ENCODE measurements at places on chromosomes 1 and 21. TPM values are rescaled to one million over a fixed set of nuclear protein-coding genes. Genes with fewer than 3 reads are reported as not detected.
A peak's percentile ranks its signal among the peaks of the same experiment; 100 is the strongest.

The MYCL gene
- polyA plus RNA-seq, result not detected

The CRYAA gene
- not detected for polyA plus RNA-seq

The LCE3E gene
- not detected for polyA plus RNA-seq

The OPRD1 gene
- 0.02 TPM for polyA plus RNA-seq

The SF3B4 gene
- polyA plus RNA-seq, result 81.8 TPM

- no peaks in the 10 kb centered on the region for H3K4me1 ChIP-seq
- H3K36me3 ChIP-seq, result no peaks in the 10 kb centered on the region
- no peaks in the 10 kb centered on the region for H3K27me3 ChIP-seq
- DNase-seq, result no peak
- H3K27ac ChIP-seq, result no peak overlapping the region
These were observed 41.6 kb upstream of the TMEM52 start for GRCh38 chr1:1960480-1961196.

DNA sequence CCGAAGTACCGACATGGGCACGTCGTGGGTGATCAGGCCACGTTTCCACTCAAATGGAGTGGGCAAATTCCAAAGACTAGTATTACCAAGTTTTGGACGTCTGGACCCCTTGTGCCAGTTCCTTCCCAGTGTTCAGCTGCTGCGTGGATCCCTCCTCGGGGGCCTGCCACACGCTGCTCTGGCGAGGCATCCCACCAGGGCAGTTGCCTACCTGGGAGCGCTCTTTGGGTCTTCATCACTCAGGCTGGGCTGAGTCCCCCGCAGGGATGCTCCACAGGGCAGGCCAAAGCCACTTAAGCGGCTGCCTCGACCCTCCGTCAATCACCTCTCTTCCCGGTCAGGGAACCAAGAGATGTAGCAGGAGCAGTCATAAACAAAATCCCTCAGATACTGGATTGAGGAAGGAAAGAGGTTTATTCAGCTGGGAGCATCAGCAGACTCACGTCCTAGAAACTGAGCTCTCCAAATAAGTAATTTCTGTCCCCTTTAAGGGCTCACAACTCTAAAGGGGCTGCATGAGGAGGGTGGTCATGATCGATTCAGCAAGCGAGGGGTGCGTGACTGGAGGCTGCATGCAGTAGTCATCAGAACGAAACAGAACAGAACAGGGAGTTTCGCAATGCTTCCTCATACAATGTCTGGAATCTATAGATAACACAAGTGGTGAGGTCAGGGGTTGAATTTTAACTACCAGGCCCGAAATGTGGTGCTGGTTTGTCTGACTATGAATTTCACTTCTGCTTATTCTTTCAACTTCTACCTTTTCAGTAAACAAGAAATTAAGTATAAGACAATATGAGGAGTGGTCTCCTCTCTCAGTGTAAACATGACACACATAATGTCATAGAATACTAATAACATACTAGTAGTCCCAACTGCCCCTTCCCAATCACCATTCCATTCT lies 998.6 kb upstream of the NCAM2 start:
- H3K4me1 ChIP-seq, result no peaks in the 10 kb centered on the region
- H3K36me3 ChIP-seq, result no peaks in the 10 kb centered on the region
- no peak for DNase-seq
- no peak overlapping the region for H3K4me3 ChIP-seq

DNA sequence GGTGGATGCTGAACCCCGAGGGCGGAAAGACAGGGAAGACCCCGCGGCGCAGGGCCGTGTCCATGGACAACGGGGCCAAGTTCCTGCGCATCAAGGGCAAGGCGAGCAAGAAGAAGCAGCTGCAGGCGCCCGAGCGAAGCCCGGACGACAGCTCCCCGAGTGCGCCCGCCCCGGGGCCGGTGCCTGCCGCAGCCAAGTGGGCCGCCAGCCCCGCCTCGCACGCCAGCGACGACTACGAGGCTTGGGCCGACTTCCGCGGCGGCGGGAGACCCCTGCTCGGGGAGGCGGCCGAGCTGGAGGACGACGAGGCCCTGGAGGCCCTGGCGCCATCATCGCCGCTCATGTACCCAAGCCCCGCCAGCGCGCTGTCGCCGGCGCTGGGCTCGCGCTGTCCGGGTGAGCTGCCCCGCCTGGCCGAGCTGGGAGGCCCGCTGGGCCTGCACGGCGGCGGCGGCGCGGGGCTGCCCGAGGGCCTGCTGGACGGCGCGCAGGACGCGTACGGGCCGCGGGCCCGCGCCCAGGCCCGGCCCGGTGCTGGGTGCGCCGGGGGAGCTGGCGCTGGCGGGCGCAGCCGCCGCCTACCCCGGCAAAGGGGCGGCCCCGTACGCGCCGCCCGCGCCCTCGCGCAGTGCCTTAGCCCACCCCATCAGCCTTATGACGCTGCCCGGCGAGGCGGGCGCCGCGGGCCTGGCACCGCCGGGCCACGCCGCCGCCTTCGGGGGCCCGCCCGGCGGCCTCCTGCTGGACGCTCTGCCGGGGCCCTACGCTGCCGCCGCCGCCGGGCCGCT lies 20.7 kb downstream of the FOXO6 start:
- no peak overlapping the region for H3K4me3 ChIP-seq
- peaks cover 12% of the 10 kb centered on the region for H3K4me1 ChIP-seq
- no peaks in the 10 kb centered on the region for H3K36me3 ChIP-seq
- no peak for DNase-seq
- H3K27ac ChIP-seq, result no peak overlapping the region

GRCh38 chr1:17561561-17561985 lies 22.1 kb downstream of the ARHGEF10L start:
- DNase-seq, result no peak
- no peaks in the 10 kb centered on the region for H3K36me3 ChIP-seq

DNA sequence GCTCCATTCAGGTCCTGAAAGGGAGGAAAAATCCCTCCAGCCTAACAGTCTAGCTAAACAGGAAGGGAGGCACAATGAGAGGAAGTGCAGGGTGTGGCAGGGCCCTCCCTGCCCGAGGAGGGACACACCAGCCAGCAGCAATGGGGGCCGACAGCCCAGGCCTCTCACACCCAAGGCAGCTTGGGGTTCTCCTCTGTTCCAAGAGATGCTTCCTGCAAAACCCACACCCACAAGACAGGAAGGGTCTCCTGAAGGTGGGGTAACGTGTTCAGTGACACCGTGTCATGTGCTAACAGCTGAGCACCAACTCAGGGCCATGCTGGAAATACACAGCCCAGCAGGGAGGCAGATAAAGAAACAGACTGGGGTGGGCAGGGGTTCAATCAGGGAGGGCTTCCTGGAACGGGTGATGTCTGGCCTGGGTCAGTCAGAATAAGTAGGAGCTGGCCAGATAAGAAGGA lies 10.2 kb downstream of the ECE1 start:
- H3K4me3 ChIP-seq, result peak overlapping the region; percentile 67
- peaks cover 39% of the 10 kb centered on the region for H3K36me3 ChIP-seq
- no peaks in the 10 kb centered on the region for H3K27me3 ChIP-seq

DNA sequence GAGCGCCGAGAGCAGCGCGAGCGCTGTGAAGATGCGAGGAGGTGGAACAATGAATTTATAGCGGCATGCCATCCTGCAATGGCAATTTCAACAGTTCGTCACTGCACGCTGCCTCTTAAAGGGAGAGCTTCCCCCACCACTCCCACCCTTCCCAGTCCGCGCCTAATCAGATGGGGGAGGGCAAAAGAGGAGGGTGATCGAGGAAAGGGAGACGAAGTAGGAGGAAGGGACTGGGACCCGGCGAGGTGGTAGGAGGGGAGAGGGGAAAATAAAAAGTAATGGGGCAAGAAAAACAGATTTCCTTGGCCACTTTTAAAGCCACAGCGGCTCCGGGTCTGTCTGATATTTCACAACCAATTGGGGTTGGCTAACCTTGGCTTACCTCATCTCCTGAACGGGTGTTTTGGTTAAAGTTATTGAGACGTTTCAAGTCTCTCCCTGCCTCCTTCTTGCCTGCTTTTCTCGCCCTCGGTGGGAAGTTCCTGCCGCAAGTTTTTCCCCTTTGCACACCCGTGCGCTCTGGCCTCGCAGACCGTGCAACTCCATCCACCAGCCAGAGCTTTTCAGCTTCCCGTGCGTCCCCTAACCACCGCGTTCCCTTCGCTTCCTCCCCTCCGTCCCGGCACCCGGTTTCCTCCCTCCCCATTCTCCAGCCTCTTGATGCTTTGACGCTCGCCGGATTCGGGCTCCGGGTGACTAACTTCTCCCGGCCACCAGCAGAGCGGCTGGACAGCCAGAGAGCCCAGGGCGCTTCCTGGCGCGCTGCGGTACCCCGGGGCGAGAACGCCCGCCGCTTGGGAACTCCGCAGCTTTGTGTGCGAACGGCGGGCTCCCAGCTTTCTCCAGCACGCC lies at the start of gene ADAMTS5:
ADAMTS5 (minus strand) TSS at position 27 of the 852 bp plus-strand sequence. CDS start 697 bp downstream, outside the sequence.
- peaks cover 2% of the 10 kb centered on the region for H3K27me3 ChIP-seq
- no peak within 1 kb of the TSS for H3K4me3 ChIP-seq
- DNase-seq, result no peak
- no peaks in the 10 kb centered on the region for H3K4me1 ChIP-seq
- H3K36me3 ChIP-seq, result no peaks in the 10 kb centered on the region

DNA sequence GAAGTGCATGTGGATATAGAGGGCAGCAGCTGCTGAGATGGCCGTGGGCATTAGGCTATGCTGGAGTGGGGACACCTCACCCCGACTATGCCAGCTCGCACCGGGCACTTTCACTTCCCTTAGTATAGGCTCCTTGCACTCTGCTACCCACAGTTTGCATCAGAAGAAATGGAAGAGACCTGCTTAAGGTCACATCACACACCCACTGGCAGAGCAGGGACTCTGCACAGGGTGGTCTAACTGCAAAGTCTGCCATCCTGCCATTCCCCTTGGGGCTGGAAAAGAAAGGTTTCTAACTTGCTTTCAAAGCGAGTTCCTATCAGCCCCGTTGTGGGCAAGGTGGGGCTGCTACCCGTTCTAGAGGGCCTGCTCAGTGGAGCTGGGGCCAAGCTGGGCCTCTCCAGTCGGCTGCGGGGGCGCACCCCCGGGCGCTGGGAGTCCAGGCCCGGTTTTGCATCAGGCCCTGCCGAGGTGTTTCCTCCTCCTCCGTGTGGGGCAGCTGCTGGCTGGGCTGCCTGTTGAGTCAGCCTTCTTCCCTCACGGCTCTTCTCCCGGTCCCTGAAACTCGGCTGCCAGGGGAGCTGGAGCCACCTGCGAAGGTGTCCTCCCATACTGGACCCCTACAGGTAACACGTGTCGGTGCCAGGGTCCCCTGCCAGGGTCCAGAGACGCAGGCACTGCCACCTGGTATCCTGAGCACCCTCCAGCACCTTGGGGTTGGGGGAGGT lies at the start of gene SYTL1:
SYTL1 (plus strand) TSS at position 498 of the 728 bp plus-strand sequence. CDS start 3,313 bp downstream, outside the sequence.
- H3K27ac ChIP-seq, result peak within 1 kb of the TSS; percentile 79
- peak within 1 kb of the TSS; percentile 95 for H3K4me3 ChIP-seq
- H3K36me3 ChIP-seq, result peaks cover 16% of the 10 kb centered on the region
